ENCODE measurements at places on chromosomes 16 and 17.

DNA sequence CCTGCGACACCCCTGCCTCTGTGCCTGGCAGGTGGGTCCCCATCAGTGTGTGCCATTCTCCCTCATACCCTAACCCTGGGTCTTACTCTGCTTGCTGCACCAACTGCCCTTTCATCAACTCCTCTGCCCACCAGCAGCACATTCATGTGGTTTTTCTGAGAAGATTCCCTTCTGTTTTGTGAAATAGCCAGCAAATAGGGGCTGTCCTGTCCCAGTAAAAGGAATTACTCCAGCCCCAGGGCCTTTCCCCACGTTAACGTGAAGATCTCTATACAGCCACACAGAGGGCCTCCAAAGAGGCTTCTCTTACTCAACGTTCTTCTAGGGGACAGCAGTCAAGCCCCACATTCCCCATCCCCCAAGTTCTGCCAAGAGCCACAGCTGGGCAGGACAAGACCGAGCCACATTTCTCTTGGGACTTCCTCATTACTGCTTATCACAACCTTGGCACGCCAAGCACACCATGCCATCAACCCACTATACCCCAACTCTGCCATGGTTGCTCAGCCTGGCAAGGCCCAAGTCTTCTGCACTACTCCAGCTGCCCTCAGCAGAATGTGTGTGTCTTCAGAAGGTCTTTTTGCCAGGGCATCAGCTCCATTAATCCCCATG is 18.7 kb upstream of the CCL2 start:
- no peak for DNase-seq

DNA sequence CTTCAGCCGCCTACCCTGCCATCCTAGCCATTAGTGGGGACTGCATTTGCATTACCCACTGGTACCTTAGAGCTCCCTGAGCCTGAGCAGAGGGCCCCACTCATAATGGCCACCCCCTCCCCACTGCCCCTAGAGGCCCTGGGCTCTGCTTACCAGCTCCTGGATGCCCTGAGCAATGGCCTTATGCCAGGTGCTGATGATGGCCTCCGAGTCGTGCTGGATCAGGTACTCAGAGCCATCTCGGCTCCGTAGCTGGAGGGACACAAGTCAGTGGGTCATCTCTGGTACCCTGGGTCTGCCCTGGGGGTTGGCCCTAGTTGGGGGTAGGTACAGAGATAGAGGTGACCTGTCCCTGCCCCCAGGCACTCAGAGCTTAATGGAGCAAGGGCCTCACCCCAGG is 34.9 kb downstream of the ARHGAP27 start:
- DNase-seq: no peak

DNA sequence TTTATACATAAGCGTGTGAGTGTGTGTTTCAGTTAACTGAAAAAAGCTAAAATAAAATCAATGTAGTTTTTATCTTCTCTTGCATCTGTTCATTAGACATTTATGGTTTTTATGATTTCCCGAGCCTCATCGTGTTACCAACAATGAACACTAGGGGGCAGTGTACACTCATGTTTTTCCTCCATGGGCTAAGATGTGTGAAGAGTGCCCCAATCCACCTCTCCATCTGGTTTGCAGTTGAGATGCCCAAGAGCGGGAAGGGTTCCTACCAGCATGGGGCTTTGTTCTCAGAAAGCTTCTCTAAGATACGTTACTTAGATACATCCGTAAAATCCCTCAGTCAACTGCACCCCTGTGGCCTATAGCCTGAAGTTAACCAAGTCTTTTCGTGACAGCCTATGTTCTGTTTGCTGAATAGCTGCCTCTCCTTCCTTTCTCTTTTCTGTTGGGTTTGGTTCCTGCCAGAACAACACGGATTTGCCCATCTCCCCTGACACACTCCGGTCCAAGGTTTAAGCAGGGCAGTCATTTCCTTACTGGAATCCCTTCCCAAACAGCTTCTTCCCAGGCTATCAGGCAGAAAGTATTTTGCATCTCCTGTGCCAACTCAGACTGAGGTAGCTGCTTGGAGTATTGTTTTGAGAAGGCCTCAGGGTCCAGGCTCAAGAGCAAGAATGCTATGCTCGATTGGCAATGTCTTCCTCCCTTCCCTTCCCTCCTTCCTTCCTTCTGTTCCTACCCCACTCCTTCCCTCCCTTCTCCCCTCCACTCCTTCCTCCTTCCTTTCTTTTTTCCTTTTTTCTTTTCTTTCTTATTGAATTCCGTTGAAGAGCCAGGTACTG is 12.9 kb upstream of the ELAC2 start:
- DNase-seq: peak; percentile 7

- no peak for DNase-seq
Measured at GRCh38 chr17:66555605-66556004, 253.2 kb downstream of the PRKCA start.

DNA sequence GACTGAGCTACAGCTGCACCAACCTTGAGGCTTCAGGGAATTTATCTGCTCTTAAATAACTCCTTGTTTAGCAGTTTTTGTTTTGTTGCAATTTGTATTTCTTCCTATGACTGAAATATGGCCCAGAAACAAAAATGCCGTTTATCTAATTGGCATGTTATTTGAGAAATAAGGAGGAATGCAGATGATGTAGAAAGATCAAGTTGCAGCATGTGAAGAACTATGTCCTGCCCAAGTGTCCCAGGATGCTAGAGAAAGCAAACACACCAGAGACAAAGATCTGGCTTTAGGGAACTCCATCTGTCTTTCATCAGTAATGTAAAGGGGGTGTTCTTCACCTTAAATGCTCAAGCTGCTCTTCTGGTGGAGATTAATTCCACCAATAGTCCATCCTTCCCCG is 29.7 kb downstream of the USP31 start:
- no peak for DNase-seq

- peak; percentile 27 for DNase-seq
Measured at GRCh38 chr17:8290043-8290442, 1.6 kb downstream of the RANGRF start.

GRCh38 chr17:9520649-9521048 is 55.0 kb downstream of the STX8 start:
- no peak for DNase-seq

- no peak for DNase-seq
Measured at GRCh38 chr17:49889500-49889899, 41.6 kb upstream of the TAC4 start.

DNA sequence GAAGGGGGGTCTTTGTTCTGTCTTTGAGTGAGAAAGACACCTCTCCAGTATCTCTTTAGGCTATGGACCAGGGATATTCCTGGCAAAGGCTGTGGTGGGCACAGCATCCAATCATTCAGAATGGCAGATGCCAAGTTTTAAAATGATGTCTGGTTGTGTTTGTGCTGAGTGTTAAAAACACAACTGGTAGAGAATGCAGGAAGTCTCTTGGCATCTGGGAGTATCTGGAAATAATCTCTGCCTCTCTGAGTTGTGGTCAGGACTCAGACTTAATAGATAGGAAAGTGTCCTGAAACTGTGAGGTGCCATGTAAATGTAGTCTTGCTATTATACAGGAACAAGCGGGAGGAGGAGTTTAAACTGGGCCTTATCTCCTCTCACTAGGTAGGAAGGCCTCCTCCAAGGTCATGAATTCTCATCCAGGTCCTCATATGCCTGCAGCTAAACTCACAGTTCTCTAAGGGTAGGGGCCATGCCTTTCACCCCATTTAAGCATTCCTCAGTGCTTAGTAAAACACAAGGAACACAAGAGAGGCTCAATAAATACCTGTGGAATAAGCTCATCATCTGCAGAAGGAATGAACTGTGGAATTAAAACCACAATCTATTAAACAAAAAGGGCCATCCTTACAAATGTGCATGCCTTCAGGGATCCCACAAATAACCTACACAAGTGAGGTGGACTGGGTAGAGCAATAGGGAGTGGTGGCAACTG is 317.6 kb downstream of the CBLN1 start:
- DNase-seq: no peak

- DNase-seq: no peak
Measured at GRCh38 chr17:55303701-55304145, 39.0 kb downstream of the HLF start.

DNA sequence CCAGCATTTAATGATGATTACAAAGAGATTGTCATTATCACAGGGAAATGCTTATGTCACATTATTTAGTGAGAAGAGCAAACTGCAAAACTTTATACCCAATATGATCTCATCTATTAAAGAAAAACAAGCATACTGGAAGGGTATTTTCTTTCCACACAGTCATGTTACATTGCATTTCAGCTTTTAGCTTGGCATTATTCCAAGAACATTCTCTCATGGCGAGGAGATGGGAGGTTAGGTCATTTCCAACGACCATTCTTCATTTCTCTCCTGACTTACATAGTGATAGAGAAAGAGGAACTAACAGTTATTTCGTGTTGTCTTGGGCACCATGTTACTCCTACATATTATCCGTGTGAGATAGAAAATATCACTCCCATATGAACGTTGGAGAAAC is 309.4 kb upstream of the XYLT1 start:
- no peak for DNase-seq

DNA sequence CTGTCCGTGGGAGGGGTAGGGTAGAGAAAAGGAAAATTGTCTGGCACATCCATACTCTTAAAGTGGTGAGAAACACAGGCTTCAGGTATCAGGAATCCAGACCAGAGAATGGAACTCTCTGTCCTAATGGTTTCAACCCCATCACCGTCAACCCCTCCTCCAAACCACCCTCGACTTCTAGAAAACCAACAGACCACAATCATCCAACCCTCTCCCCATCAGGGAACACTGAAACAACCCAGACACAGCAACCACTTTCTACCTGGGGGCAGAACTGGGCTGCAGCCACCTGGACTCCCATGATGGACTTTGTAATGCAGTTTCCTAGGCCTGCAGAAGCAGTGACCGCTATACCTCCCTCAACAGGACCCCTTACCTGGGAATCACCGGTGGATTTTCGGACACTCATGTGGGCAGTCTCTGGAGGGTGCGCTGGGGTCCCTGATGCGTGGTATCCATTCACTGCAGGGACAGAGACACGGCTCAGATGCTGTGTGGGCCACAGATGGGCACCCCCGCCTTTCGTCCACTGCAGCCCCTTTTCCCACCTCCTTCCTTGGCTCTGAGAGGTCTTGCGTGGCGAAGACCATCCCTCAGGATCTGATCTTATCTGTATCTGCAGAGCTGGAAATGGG is 64.3 kb upstream of the RCVRN start:
- DNase-seq: no peak

GRCh38 chr17:41891135-41892020 is 26.2 kb upstream of the KLHL11 start:
- DNase-seq: peak; percentile 53

- no peak for DNase-seq
Measured at GRCh38 chr17:72419866-72420774, 299.3 kb downstream of the SOX9 start.

DNA sequence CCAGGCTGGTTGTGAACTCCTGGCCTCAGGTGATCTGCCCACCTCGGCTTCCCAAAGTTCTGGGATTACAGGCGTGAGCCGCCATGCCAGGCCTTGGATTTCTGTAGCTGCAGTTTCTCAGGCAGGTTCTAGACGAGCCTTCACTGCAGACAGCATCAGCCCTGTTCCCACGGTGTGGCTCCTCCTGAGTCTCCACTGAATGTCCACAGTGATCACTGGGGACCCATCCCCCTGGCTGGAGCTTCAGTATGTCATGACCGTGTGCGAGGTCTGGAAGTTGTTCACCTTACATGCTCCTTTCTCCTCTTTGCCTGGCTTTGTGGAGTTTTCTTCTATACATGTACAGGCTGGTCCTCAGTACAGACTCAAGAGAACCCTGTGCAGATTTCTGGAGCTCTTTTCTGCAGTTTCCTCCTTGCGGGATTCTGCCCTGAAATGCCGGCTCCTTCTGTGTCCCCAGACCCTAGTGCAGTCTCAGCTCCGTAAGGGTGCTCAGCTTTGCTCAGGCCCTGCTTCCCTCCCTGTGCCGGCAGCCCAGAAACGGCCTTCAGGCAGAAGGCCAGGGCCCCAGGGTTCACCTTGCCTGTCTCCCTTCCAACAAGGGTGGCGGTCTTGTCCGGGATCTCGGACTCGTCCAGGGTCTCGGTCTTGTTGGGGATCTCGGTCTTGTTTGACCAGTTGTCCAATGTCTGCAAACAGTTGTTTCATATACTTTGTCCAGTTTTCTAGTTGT is 14.3 kb upstream of the FASN start:
- no peak for DNase-seq

GRCh38 chr17:48262982-48263730 is 155.6 kb downstream of the SNX11 start:
- DNase-seq: peak; percentile 68

- DNase-seq: no peak
Measured at GRCh38 chr17:76707985-76708807, 2.6 kb downstream of the MXRA7 start.

DNA sequence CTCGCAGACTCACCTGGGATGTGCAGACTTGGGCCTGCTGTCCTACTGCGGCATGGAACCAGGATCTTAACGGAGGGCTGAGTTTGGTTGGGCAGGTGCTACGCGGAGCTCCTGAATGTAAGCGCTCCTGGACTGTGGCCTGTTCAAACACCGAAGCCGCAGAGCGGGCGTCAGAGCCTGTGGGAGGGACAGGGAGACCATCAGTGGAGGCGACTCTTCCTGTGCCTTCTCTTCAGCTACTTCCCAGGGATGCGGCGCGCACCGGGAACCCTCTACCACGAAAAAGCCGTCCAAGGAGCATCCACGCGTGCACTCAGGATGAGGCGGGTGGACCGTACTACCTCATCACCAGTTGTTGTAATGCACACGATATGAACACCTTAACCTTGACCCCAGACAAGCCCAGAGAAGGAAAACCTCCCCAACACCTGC is 2.0 kb downstream of the USP36 start:
- peak; percentile 83 for DNase-seq

DNA sequence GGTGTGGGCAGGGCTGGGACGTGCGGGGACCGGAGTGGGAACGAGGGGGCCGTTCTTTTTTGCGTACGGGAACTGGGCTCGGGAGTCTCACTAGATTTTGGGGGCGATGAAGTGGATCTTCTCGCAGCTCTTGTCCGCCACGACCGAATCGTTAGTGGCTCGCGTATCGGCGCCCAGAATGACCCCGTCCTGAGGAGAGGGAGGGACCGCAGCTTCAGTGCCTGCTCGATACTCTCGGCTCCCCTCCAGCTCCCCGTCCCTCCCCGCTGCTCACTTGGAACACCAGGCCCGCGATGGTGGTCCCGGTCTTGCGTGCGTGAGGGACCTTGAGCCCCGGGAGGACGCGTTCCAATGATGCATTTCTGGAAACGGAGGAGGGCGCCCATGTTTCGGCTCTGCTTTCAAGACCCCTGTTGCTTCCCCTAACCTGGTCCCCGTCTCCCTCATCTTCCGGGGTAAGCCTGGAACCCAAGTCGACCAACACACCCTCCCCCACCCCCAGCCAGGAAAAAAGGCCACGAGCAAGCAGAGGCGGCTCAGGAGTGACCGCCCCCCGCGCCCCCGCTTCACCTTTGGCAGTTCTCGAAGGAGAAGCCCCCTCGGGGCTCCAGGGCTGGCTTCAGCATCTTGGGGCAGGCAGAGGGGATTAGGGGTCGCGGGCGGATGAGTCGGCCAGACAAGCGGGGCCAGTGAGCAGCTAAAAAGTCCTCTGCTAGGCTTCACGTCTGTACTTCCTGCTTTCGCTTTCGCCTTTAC is at the start of gene PSMB10:
Gene PSMB10, minus strand, starts transcription at position 727 of the 756 bp plus-strand sequence. Its CDS starts 101 bp downstream, at position 626.
- DNase-seq: peak; percentile 80

GRCh38 chr16:2761886-2762583 is 9.6 kb downstream of the SRRM2 start:
- no peak for DNase-seq

Data from DMS53 (cell line).